ENCODE measurements at places on chromosomes 3 and 15.

- no peak for DNase-seq
These were observed at the start of gene TRPM1 for GRCh38 chr15:31101262-31102038. TRPM1 (minus strand) TSS chr15:31101725; CDS start chr15:31081355, 20,370 bp downstream.

DNA sequence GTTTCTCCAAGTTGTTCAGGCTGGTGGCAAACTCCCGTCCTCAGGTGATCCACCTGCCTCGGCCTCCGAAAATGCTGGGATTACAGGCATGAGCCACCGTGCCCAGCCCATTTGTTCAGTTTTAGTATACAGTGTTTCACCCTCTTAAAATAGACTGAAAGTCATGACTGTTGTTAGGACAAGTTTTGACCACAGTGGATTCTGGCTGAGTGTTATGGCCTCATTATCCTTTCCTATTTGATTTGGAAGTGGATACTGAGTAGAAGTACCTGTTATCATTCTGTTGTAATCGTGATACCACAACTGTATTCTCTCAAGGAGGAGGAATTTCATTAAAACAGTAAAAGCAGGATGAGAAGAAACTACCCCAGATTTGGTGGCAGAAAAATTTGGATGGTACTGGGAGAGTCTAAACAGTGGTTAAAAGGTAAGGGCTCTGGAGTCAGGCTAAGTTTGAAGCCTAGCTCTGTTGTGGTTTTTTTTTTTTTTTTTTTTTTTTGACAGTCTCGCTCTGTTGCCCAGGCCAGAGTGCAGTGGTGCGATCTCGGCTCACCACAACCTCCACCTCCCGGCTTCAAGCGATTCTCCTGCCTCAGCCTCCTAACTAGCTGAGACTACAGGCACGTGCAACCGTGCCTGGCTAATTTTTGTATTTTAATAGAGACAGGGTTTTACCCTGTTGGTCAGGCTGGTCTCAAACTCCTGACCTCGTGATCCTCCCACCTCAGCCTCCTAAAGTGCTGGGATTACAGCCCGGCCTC lies 2.6 kb downstream of the MAP2K1 start:
- DNase-seq = no peak

DNA sequence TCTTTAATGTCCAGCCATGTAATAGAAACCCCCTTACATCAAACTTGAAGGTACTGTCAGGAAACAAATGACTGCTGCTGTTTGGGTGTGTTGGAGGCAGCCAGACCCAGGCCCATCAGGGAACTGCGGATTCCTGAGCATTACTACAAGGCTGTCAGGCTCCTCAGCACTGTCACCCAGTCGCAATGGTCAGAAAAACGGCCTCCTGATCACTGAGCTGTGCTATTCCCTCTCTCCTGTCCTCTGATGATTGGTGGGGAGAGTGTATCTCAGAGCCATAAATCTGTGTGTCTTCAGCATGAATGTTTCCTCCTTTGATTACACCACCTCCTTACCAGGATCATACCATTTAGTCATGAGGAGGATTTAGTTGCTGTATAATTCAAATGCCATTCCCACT lies 135.2 kb upstream of the GADL1 start:
- no peak for DNase-seq

GRCh38 chr15:85475711-85476110 lies 95.3 kb downstream of the AKAP13 start:
- no peak for DNase-seq

GRCh38 chr15:82950746-82951370 lies 1.7 kb downstream of the HOMER2 start:
- no peak for DNase-seq

DNA sequence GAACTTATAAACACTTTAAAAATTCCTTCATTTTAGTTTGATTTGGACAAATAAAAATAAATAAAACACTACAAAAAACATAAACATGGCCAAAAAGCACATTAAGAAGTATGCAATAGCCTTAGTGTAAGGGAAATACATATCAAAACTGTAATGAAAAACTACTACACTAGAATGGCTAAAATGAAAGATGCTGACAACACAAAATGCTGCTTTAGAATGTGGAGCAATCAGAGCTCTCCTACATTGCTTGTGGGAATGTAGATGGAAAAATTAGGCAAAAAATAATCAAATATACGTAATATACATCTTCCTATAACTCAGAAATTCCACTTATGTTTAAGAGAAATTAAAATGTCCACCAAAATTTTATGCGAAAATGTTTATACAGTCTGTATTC lies 96.2 kb downstream of the ABI3BP start:
- DNase-seq = no peak

DNA sequence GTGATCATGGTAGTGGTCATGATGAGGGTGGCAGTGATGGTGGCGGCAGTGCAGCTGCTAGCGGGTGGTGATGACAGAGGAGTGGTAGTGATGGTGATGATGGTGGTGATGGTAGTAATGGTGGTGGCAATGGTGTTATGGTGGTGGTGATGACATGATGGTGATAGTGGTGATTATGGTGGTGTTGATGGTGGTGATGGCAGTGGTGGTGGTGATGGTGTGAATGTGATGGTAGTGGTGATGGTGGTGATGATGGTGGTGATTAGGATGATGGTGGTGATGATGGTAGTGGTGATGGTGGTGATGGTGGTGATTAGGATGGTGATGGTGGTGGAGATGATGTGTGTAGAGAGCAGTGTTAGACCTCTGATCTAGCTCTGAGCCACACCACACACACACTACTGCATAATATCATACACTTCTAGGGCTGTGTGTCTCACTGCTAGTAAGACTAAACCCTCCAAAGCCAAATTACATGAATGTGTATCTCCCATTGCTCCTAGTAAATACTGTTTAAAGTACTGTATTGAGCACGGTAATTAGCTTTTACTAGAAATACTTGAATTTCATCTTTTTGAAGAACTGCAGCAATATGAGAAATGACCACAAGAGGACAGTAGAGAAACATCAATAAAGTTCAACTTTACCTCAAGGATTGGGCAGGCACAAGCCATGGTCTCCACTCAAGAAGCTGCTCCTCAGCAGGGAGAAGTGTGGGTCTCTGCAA lies 28.8 kb downstream of the TMED3 start:
- no peak for DNase-seq

DNA sequence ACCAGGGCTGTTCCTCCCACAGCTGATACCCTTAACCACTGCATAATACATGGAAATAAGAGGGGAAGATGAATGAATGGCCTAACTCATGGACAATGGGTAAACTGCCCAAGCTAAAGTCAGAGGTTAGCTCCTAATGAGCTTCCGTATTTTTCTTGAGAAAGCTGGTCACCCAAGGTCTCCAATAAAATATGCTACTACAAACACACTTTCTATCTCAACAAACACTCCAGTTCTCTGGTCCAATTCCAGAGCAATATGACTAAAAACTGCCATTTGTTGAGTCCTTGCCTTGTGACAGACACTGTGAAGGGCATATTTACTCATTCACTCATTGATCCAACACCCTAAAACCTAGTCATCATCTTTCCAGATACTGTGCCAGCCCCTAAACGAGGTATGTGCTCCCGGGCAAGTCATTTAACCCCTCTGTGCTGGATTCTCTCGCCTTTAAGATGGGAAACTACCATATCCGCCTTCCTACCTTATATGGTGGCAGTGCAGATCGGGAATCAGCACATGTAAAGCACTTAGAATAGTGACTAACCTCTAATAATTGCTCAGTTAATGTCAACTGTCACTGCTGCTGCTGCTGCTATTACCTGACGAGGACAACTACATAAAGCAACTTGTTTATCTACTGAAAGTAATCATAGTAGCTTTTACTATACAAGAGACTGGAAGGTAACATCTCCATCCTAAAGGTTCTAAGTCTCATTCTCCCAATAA lies 89.1 kb downstream of the XXYLT1 start:
- no peak for DNase-seq

GRCh38 chr15:53987480-53987879 lies 9.2 kb downstream of the UNC13C start:
- DNase-seq = no peak

DNA sequence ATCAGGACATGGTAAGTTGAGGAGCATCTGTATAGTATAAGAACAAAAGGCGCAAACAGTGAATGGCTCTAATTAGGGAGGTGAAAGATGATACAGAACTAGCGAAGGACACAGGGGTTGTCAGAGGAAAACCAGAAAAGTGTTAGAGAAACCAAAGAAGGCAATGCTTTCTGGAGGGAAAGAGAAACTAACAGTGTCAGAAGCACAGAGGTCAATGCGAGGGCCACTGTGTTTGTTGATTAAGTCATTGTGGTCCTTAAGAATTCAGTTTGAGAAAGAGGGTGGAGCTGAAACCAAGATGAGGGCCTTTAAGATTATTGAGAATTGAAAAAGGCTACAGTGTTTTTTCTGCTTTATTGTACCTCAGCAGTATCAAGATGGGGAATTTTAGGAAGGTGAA lies 28.8 kb downstream of the ATG7 start:
- DNase-seq = no peak

DNA sequence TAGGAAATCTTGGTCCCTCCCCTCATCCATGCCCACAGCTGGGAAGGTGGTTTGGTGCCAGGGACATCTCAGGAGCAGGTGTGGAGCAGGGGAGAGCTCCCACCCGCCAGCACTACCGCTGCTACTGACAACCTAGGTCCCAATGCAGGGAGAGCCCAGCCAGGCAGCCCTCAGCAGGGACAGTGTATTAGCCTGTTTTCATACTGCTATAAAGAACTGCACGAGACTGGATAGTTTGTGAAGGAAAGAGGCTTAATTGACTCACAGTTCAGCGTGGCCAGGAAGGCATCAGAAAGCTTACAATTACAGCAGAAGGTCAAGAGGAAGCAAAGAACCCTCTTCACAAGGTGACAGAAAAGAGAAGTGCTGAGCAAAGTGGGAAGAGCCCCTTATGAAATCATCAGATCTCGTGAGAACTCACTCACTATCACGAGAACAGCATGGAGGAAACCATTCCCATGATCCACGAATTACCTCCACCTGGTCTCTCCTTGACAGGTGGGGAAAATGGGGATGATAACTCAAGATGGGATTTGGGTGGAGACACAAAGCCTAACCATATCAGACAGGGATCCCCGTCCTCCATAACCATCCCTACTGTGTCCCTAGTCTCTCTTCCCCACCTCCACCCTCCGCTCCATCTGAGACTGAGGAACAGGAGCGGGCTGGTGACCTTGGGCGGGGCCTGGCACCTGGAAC lies 218.6 kb downstream of the TBC1D2B start:
- DNase-seq = no peak

DNA sequence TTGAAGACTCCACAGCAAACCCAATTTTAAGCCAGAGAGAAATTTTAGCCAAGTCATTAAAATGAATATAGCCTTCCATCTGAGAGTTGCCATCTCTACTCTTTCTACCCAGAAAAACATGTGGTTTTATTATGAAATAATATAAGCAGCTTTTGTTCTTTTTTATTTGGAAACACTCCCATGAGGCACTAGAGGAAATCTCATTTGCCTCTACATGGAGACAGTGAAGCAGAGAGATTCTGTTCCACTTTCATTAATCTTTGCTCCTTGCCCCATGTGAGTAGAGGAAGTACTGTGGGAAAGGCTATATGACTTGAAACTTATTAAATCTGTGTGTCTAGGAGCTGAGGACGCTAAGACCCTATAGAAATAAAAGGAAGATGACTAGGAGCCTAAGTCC lies 111.1 kb downstream of the P3H2 start:
- DNase-seq = no peak

DNA sequence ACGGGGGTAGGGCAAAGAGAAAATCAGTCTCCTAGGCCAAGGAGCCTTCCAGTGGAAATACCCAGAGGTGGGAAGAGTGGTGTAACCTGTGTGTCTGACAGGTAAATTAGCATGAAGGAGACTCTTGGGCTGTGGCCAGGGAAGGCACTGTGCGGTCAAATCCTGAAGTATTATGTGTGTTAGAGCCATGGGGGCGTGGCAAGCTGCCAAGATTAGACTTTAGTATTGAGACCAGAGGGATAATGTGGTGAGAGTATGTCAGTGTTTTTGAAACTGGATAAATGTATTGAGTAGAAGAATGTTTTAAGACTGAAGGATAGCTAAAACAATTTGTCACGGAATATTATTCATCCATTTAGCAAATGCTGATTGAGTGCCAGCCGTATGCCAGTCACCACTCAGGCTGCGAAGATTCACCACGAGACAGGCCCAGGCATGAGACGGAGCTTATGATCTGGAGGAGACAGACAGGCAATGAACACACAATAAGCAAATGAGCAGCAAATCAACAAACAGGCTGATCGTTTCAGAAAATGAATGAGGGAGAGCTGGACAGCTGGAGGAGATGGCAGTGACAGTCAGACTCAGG lies 445.9 kb downstream of the MCTP2 start:
- DNase-seq = peak; percentile 46

DNA sequence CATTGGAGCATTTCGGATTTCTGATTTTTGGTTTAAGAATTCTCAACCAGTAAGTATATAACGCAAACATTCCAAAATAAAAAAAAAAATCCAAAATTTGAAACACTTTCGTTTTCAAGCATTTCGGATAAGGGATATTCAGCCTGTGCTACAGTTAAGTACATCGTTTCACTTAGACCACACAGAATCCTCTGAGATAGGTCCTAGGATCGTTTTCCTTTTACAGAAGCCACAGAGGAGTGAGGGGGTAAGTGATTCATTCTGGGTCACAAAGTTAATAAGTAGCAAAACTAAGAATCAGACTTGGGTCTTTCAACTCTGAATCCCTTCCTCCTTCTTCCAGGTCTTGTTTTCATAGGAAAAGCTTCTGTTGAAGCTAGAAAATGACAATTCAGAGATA lies 249.3 kb downstream of the BBX start:
- no peak for DNase-seq

Measured in NCI-H187 treated with DMSO at 0.1 percent for 48 hours (cell line).